ENCODE measurements at places on chromosomes 2 and 18.

DNA sequence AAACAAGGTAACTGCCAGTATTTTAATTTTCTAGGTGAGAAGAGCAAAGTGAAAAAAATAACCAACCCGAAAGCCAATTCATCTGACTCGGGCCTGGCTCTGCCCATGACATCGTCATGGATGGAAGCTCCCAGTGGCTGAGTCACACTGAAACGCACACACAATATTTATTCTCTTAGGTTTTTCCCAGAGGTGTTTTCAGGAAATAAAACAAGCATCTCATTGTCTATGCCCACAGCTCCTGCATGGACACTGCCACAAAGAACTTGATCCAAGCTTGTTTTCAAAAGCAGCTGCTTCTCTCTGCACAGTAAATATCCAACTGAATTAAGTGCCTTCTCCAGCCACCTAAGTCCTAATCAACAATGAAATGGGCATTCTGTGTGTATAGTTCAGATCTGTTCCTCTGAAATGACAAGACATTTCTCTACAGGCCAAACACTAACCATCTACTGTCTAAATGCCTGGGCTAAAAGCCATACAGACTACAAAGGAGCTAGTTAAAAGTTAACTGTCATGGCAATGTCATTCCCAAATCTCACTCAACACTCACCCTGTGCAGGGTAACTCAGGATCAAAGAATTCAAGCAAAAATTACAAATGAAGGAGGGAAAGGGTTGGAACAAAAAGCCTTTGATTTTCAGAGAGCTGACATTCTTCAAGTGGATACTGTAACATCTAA lies 62.9 kb downstream of the RPL31 start:
- DNase-seq, result no peak

DNA sequence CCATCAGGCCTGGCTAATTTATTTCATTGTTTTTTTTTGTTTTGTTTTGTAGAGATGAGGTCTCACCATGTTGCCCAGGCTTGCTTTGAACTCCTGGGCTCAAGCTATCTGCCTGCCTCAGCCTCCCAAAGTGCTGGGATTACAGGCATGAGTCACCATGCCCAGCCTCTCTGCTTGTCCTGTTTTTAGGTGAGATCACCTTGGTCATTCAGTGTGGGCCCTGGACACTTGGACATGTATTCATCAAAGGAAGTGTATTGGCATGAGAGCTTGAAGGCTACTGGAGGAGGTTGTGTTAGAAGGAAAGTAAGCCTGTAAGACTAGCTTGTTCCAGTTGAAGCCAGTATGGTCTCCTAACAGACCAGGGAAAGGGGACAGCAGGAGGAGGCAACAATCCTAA lies 229.2 kb upstream of the RGPD4 start:
- no peak for DNase-seq

GRCh38 chr18:58727776-58728500 lies 56.7 kb downstream of the MALT1 start:
- no peak for DNase-seq

DNA sequence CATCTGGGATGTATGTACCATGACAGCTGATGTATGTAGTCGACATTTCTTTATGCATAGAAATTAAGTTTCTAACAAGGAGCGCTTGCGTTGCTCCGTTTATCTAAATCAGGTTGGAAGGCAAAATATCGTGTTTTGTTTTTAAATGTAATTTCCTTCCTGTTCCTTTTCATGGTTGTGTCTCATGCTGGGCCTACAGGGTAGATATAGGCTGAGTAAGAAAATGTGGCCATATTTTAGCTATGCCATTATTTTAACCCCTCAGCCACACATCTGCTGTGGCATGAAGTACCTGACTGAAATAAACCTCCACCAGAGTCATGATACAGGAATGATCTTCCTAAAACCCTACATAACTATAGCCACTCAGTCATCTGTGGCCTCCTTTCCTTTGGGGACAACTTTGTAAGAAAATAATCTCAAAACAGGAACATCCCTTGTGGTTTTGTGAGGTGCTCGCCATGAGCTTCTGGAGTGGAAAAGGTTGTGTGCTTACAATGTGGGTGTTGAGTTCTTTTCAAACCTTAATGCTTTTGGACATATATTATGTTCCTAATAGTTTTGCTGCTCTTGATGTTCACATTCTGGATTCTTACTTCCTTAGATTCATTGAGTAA lies 214.3 kb downstream of the FAM210A start:
- DNase-seq, result no peak

DNA sequence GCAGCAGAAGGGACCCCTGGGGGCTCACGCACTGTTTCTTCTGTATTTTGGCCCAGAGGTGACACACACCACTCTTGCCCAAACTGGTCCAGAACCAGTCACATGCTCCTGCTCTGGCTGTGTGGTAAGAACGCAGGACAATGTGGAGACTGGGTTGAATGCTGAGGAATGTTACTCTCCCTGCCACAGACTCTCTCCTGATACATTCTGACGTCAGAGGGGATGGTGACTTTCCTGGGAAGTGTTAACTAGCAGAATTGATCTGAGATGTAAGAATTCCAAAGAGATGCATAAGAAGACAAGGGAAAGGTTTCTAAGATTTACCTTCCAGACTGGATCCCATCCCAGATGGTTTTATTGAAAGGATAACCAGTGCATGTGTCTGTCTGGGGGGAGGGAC lies 100.8 kb downstream of the ASB1 start:
- no peak for DNase-seq

DNA sequence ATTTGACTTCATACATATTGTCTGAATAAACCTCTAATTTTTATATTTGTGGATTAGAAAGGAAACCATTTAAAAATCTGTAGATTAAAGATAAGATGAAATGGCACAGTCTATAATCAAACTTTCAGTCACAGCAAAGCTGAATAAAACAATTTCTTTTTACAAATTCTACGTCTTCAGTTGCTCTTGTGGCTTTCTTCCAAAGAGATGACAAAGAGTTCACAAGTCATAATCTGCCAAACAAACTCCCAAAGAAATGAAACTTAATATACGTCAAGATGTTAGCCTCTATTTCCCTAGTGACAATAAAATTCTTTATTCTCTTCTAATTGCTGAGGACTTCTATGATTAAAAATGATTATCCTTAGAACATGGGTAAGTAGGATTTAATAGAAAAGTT lies 66.3 kb downstream of the FIGN start:
- no peak for DNase-seq

DNA sequence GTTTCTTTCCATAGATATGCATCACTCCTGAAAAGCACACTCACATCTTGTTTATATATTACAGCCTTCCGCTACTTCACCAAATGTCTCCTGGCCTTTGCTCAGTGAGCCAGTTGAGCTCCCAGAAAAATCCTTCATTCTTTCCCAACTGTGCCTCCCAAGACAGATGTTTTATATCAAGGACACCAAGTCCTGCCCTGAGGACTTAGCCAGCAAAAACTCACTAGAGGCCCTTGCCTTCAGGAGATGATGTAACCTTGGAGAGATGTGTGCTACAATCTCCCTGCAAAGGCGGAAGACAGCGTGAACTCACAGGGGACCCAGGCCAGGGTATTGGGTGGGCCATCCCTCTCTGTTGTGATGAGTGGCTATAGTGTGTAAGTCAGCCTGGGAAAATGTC lies 86.1 kb upstream of the CTAGE1 start:
- no peak for DNase-seq

DNA sequence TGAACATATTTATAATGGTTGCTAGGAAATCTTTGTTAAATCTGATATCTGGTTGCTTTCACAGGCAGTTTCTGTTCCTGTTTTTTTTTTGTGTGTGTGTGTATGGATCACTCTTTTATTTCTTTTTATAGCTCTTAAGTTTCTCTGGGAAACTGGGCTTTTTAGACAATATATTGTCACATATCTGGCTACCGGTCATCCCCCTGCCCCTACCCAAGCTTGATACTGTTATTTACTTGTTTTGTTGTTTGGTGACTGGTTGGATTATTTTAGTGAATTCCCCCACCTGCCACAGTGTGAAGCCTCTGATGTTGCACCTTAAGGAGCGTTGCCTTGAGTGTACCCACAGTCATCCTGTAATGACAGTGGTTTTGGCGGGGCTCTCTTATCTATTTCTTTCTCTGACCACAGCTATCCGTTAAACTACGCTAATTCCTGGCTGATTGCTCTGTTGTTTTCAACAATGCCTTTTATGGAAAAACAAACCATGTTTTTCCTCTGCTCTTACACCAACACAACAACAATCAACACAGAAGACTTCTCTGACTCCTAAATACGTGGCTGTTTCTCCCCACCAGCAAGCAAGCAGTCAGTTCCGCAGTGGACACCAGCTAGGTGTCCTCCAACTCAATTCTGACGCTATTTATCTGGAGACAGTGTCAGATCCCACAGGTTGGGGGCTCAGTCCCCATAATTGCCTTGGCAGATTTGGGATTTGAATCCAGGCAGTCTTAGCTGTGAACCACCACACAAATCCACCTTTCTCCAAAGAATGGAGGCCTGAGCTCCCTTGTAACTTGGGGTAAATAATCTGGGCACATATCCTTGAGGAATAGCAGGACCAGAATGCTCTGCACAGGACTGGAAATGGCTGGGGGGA lies 10.9 kb downstream of the GNLY start:
- no peak for DNase-seq

DNA sequence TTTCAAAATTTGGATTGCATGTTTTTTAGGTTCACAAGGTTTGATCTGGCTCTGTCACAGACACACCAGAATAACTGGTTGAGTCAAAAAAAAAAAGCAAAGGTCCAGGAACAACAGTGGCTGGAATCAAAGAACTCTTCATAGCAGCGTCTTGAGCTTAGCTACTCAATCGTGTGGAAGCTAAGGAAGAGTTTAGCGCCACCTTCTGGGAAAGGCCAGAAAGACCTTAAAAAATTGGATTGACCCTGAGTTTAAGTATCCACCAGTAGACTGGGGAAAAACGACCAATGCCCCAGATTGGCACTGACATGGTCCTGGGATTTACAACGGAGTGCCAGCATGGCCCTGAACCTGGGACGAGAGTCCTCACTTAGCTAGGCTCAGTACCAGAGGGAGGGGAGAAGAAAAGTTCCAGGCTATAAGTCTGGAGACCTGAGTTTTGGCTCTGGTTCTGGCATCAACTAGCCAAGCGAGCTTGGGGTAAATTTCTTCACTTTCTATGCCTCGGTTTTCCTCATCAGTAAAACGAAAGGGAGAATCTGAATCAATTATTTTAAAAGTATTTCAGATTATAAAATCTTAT lies 71.1 kb upstream of the TFCP2L1 start:
- no peak for DNase-seq

- DNase-seq, result no peak
Measured at GRCh38 chr2:197216361-197216979, 94.1 kb downstream of the ANKRD44 start.

- DNase-seq, result no peak
Measured at GRCh38 chr2:122939796-122940195, 1085.3 kb upstream of the CNTNAP5 start.

DNA sequence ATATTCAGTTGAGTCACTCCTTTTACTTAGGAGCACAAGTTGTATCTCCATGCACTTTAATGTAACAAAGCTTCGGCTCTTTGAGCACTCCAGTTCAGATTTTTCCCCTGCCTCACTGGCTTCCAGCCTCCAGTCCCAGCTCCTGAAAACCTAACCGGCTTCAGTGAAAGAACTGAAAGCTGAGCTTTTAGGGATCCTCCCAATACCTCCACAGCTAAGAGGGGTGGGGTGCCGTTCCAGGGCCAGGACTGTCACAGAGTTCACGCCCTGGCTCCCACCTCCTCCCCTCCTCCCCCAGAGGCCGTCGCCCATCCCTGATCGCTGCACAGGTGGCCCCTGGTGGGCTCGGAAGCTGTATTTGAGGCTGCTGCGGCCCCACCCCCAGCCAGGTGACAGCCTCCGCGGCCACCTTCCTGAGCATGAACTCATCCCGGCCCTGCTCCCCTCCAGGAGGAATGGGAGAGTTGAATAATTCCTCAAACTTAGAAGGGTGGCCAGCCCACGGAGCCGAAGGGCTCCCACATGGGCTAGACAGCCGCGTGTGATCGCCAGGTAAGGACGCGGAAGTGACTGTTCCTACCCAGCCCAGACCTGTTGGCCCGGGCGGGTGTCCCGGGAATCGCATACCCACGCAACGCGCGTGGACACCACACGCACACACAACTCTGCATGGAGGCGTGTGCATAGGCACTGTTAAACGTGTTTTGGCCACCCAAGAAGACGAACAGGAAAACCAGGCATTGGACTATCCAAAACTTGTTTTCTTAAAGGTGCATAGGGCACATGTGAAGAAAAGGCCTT lies 1.8 kb downstream of the MYO5B start:
- DNase-seq, result no peak

DNA sequence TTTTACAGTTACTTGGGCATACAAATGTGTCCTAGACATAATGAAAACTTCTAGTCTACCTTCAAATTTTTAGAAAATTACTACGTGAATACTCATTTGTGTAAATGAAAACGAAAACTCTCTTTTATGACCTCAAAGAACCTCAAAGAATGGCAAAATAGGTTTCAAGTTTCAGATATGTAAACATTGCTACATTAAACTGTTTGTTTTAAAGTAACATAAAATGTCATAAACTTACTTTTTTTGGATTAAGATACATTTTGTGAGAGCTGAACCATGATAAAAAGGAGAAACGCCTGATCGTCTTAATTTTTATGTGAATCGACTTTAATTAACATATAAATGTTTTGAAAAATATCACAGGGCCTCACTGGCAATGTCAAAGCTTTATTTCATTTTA lies 91.4 kb downstream of the PPP1R1C start:
- DNase-seq, result no peak

- peak; percentile 54 for DNase-seq
Measured at GRCh38 chr2:143581134-143581533, 451.9 kb downstream of the ARHGAP15 start.

DNA sequence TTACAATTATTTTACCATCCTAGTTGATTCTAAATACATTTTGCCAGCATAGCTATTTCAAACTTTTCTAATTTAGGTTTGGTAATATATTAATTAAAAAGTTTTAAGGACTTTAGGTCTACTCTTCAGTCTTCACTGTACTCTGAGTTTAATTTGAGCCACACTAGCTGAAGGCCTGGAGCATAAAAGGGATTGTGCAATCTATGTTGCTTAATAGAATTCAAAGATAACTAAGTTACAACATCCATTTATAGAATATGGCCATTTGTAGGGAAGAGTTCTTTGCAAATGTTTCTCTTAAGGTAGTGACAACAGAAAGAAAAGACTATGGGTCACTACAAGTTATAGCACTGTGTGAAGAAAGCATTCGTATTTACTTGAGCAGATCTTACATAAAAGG lies 702.2 kb upstream of the NRXN1 start:
- DNase-seq, result no peak

GRCh38 chr2:17615728-17616351 lies 75.3 kb downstream of the VSNL1 start:
- no peak for DNase-seq

DNA sequence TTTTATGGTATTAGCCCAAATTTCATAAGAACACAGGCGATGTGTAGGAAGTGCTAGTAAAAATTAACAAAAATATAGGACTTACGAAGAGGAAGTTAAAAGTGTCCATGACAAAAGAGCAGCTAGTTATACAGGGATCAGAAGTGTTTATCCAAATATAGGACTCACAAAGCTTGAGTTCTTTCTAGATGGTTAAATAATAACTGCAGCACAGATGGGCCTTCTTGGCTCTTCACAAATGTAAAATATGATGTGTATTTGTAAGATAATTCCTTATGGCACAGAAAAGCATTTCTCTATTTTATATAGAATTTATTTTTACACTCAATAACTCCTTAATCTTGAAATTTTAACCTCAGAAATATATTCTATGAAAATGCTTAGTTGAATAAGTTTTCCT lies 100.9 kb upstream of the SPHKAP start:
- DNase-seq, result no peak

Data from stimulated activated effector memory CD8-positive, alpha-beta T cell treated with anti-CD3 and anti-CD28 coated beads, Interleukin-12 subunit alpha, Interleukin-12 subunit beta, amount 100 ng/mL, for 72 hours (primary cell).